Activated CD8-positive, alpha-beta memory T cell treated with anti-CD3 and anti-CD28 coated beads, Interleukin-2, amount 50 U/mL, for 48 hours (primary cell): ENCODE measurements at places on chromosomes 5 and 9.

GRCh38 chr5:53323511-53323910 lies 156.9 kb upstream of the FST start:
- DNase-seq, result no peak

DNA sequence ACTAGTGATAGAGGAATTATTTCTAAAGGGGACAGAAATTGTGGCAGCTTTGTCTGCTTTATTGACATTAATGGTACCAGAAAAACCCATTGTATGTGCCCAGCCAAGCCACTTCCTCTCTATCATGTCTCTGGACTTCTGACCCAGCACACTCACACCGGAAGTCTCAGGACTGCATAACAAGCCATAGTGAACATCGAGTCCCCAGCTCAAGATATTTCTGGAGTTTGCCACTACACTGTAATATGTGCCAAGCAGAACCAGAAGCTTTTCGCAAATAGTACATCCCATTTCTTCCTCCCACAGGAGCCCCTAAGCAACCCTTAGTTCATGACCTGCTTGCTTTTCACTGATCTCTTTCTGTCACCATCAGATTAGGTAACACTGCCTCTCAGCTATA lies 187.4 kb upstream of the GHR start:
- no peak for DNase-seq

- DNase-seq, result no peak
Measured at GRCh38 chr5:140181525-140181924, 6.5 kb downstream of the CYSTM1 start.

DNA sequence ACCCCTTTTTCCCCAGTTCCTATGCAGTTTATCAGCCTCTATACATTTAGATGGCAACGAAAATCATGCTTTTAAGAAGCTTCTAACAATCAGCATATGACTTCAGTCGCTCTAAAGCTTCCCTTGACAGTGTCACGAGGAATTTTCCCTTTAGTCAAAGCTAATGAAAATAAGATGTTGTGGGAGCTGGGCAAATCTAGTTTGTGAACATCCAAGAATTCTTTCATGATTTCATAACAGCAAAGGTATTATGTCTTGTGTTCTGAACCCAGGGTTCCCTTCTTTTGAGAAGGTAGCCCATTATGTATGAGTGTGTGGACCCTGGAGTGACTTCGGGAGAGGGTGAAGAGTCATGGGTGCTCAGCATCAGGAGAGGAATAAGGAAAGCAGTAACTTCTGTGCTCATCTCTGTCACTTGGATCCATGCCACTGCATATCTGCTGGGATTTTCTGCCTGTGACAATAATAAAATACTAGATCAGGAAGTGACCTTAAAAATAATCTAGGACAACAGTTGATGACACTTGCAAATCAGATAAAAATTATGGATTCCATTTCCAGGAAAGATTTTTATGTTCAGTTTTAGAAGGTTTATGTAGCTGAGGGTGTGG lies 102.4 kb downstream of the PCSK1 start:
- no peak for DNase-seq

DNA sequence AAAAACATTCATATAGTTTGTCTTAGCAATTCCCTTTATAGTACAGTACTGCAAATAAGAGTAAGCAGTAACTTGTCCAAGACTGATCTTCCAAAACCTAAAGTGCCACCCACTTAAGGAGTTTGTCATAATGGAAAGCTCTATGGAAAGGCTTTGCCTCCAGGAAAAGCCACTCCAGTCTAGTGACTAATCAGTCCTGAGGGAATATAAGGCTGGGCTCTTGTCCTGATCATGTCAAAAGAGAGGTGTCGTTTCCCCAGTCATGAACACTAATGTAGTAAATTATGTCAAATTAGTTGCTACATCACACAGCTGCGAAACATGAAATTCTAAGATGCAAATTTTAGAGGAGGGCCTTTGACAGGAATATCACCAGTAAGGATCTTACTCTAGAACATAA lies 271.6 kb downstream of the GABRB2 start:
- no peak for DNase-seq
